ENCODE measurements at places on chromosomes 13 and 19.

DNA sequence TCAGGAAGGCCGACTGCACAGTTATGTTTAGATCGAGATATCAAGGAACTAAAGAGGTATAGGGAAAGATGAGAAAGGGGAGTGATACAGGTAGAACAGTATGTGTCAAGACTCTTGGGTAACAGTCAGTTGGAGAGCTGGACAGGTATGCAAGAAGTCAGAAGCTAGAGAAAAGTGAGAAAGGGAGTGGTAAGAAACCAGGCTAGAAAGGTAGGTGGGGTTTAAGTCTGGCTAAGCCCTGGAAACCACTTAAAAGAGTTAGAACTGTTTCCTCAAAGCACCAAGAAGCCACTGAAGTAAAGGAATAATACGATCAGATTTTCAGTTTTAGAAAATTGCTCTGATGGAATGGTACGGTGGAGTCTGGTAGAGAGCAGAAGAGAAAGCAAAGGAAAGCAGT lies 196.4 kb downstream of the VWA8 start:
- no peak for DNase-seq

DNA sequence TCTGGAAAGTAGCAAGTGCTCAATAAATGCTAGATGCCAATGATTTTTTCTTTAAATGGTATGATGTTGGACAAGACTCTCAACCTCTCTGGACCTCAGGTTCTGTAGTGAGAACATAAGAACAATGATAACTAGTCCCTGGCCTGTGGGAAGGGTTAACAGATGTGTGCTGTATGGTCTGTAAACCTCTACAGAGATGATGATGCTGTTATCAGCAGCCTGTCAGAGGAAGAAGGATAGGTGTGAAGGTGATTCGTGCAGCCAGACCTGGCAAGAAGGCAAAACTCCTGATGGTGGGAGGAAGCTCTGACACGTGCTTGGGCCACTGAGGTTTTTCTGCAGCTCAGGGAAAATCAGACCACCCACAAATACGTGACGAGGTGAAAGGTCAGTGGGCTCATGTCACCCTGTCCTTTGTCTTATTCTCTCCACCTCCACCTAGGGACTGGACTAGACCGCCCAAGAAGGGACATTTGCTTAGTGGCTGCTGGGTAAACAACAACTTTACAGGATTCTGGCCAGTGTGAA lies 36.7 kb upstream of the UBL3 start:
- DNase-seq, result no peak

DNA sequence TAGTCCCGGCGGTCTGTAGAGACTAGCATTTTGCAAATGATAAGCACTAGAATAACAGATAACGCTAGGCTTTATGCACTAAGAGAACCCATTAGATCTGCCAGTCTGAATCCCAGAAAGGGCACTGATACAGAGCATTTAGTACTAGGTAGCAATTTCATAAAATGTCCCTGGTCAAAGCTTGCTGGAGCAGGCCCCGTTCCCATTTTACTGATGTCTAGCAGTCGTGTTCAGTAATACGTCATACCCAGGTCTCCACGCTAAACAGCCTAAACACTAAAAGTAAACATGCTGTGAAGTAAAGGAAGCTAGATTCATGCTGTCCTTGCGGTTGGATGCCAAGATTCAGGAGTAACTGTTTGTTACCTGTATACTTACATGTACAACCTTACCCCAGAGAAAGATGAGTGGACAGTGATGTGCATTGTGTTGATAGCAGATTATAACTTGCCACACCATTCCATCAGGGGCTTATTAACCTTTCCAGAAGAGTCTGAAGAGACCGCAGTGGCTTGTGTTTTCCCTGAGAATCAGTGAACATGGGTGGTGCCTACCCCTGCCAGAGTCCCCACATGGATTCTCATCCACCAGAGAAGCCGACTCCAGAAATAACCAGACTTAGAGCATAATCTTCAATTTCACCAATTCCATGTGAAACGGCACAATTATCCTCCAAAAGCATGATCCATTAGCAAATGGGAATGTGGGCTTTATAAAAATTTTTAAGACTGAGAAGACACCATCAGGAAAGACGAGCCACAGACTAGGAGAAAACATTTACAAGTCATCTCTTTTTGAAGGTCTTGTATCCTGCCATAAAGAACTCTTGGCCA lies 3.4 kb upstream of the RPS11 start:
- no peak for DNase-seq

- DNase-seq, result no peak
These were observed 69.3 kb downstream of the NHLRC3 start for GRCh38 chr13:39107561-39107960.

DNA sequence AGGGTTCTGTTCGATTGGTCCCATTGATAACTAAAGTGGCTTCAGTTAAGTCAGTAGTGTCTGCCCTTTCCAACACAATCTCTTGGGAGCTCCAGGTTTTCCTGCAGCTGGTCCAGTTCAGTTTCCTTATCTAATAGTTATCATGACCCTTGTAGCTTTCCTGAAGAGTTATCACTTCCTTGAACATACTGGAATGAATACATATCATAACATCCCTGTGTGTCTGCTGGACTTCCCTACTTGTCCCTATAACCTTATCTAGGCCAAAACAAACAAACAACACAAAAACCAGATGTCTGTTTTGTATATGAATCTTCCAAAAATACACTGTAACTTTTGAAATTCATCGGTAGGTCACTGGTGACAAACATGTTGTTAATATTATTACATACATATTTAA lies 167.6 kb downstream of the DCT start:
- no peak for DNase-seq

DNA sequence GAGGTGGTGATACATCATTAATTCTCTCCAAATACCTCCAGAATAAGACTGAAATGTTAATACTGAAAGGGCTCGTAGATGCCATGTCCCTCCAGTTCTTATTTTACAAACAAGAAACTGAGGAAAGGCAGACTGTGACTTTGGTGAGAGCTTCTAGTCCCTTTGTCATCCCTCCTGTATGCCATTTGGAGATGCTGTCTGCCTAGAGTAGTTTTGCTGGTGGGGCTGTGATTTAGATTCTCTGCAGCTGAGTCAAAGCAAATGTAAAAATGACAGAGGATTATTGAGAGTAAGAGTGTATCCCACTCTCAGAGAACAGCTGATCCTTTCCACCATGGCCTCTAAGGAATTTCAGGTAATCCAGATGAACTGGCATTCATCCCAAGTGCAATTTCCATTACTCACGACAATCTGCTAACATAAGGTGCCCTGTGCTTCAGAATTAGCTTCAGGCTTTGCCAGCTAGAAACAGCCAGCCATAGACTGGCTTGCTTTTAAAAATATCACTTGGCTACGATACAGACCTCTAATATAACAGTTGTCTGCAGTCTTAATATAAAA lies 16.8 kb downstream of the PABPC3 start:
- peak; percentile 22 for DNase-seq

DNA sequence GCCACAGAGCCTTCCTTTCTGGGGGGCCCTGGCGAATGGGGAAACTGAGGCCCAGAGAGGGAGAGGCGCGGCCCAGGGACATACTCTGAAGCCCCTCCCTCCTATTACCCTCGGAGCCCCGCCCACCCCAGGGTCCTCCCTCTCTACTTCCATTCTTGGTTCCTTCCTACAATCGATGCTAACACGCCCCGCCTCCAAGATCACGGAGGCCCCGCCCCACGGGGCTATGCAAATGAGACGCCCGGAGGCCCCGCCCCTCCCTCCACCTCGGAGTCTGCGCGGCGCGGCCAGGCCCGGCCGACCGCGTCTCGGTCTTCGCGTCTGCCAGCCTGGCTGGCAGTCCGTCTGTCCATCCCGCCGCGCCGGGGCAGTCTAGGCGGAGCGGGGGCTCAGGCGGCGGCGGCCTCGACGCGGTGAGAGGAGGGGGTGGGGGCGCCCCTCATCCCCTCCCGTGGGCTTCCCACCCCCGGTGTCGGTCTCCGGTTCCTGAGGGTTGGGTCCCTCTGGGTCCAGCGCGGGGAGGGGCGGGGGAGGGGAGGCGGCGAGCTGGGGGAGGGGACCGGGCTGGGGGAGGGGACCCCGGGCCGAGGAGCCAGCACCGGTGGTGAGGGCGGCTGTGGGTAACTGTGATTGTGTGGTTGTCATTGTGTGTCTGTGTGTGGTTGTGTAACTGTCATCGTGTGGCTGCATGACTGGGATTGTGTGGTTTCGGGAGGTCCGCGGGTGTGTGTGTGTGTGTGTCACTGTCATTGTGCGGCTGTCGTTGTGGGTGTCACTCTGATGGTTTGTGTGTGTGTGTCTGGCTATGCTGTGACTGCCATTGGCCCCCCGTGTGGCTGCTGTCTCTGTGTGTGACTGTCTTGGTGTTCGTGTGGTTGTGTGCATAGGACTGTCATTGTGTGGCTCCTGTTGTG lies at the start of gene PLPPR2:
PLPPR2 (plus strand) TSS at position 273 of the 914 bp plus-strand sequence. CDS start 2,242 bp downstream, outside the sequence.
- DNase-seq, result no peak

DNA sequence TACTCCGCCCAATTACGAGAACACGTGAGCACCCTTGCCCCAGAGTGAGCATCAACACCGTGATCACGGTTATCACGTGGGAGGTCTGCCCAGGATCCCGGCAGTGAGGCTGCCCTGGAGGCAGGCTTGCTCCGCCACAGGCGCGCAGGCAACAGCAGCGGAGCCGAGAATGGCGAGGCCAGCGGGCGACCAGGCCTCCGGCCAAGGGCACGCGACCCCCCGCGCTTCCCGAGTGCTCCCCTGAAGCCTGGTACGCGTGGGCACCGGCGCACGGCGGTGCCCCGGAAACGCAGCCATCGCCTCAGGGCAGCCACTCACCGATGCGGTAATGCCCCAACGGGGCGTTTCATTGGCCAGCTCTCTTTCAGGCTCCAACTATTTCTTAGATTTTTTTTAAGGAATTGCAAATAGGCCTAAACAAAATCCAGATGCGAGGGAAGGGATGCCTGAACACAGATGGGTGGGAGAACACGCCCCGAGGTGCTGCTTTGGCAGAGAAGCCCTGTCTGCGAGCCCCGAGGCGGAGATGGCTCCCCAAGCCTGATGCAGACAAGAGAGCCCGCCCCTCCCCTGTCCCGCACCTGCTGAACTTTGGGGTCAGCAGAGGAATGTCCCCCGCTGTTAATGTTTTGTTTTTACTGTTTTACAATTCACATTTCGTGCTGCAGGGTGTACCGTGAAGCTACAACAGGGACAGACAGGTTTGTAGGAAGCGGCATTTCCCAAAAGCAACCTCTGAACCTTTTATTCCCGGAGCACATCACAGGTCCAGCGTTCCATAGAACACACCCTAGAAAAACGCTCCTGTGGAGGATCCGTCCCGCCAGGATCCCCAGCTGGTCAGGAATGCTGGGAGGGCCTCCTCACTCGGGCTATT lies 132.7 kb downstream of the ZDHHC20 start:
- DNase-seq, result peak; percentile 40

- no peak for DNase-seq
These were observed 441 bp downstream of the GJB2 start for GRCh38 chr13:20192158-20192835.

GRCh38 chr19:10407096-10407495 lies 3.8 kb upstream of the CDC37 start:
- no peak for DNase-seq

DNA sequence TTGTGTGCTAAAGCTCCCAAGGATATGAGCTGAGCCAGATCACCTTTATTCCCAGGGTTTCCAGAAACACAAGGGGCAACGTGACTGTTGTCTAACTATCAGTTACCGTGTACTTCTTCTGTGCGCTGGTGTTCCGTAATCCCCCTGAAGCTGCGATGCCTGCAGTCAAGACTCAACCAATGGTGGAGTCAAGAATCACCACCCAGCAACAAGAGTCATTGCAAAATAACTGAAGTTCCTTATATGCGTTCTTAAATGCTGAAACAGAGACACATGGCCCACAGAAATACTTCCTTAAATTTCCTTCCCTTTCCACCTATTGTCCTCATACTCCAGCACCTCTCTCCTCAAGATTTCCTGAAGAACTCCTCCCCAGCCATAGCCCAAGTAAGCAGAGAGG lies 200.2 kb downstream of the KATNAL1 start:
- no peak for DNase-seq

- no peak for DNase-seq
These were observed 18.1 kb downstream of the N4BP2L1 start for GRCh38 chr13:32409561-32410421.

- DNase-seq, result no peak
These were observed 25.4 kb upstream of the C13orf42 start for GRCh38 chr13:51136276-51136980.

- DNase-seq, result no peak
These were observed 700.2 kb upstream of the PCDH20 start for GRCh38 chr13:62115831-62116230.

DNA sequence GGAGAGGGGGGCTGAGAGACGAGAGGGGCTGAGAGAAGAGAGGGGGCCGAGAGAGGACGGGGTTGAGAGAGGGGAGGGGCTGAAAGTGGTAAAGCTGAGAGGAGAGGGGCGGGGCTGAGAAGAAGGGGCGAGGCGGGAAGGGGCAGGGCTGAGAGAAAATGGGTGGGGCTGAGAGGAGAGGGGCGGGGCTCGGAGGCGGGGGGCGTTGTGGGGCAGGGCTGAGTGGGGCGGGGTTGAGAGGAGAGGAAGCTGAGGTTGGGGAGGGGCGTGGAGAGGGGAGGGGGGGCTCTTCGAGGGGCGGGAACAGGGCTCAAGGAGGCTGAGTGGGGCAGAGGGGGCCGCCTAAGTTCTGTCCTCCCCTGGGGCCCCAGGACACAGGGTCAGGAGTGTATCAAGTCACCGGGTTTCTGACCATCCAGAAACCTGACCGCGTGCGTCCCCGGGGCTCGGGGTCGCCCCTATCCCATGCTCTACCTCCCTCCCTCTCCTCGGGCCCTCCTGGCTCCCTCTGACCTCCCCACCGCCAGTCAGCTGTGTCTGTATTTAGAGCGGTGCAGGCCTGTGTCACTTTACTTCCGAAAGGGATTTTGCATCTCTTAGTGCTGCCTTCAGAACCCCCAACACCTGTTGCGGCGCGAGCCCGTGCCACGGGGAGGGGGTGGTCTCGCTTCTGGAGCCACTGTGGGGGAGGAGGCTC lies 38.6 kb upstream of the SEMA6B start:
- no peak for DNase-seq

- DNase-seq, result no peak
These were observed 328.5 kb downstream of the KLF5 start for GRCh38 chr13:73387318-73387717.
